ENCODE measurements at places on chromosomes 1 and 21.

DNA sequence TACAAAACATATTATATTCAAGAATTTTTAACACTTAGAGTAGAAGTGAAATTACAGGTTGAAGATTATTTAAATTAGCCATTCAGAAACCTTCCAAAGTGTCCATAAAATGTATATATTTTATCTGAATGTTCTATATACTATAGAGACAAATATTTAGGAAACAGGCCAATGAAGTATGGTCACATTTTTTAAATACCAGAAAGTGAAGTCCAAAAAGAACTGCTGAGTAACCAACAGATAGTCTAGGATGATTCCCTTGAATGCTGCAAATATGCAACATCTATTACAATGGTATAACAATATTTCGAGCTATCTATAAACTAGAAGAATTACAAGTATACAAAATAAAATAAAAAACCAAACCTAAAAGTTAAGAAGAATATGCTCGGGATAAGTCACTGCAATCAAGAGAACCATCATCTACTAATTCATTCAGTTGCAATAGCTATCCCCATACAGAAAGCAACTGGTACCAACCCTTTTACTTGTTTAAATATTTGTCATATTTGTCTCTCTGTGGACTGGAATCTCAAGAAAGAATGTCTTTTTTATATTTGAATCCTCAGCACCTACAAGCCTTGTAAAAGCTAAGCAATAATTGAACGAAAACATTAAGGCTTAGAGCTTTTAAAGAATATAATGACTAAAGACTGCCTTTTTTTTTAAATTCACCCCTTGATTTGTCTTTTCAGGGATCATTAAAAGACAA is 8.1 kb downstream of the ODF2L start:
- no peak for DNase-seq

DNA sequence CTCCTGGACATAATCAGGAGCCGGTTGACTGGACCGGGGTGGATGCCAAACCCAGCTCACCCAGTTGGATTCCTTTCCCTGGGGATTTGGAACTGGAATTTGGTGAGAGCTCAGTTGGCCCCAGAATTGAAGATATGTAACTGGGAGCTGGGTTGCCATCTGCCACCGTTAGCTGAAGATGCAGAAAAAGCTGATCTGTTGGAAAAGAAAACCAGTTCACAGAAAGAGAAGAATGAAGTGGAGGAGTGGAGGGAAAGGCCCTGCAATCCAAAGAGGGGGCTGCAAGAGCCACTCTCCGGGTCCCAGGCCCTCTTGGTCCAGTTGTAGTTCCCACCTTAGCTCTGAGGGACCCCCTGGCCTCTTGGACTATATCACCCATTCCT is 16.0 kb downstream of the TEX35 start:
- no peak for DNase-seq

DNA sequence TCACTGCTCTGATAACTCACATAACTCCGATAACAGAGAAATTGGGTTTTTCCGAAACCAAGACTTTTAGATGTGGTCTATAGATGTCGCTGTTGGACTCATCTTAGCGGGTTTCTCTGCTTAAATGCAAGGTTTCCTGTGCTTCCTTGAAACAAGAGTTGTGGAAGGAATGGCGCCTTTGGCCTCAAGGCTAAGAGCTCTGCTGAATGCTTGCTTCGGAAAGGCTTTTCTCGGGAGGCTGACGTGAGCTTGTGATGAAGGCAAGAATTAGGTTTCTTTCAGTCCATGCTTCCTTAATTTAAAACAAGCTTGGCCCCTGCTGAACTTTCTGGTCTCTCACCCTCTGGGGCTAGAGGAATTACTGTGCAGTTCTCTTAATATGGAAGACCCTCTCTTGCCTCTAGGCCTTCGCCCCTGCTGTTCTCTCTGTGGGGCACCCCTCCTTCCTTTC is 113.5 kb downstream of the MAP3K21 start:
- peak; percentile 70 for DNase-seq

DNA sequence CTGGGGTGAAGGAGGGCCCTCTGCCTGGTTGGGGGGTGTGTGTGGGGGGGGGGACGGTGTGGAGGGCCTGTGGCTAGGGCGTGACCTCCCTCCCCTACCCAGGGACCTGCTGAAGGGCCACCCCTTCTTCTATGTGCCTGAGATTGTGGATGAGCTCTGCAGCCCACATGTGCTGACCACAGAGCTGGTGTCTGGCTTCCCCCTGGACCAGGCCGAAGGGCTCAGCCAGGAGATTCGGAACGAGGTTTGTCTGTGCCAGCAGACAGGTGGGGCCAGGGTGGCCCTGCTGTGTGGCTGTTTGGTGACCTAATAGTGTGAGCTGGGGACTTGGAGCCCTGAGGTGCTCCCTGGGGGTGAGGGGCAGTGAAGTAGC is 43.9 kb downstream of the COQ8A start:
- DNase-seq = no peak

- DNase-seq = no peak
These were observed 4.2 kb downstream of the RNPC3 start for GRCh38 chr1:103529746-103530145.

GRCh38 chr1:30117685-30118084 is 605.7 kb downstream of the MATN1 start:
- DNase-seq = no peak

- no peak for DNase-seq
These were observed 59.1 kb downstream of the BCL9 start for GRCh38 chr1:147600119-147601111.

- DNase-seq = no peak
These were observed 75.9 kb downstream of the NUF2 start for GRCh38 chr1:163397451-163398200.

- no peak for DNase-seq
These were observed 243.2 kb downstream of the NCAM2 start for GRCh38 chr21:21241391-21241790.

GRCh38 chr1:15276691-15277446 is 29.8 kb downstream of the FHAD1 start:
- no peak for DNase-seq
